Stimulated activated CD8-positive, alpha-beta memory T cell treated with anti-CD3 and anti-CD28 coated beads, Interleukin-12 subunit alpha, Interleukin-12 subunit beta, amount 100 ng/mL, for 4 hours (primary cell): ENCODE measurements at places on chromosomes 11 and 22.

DNA sequence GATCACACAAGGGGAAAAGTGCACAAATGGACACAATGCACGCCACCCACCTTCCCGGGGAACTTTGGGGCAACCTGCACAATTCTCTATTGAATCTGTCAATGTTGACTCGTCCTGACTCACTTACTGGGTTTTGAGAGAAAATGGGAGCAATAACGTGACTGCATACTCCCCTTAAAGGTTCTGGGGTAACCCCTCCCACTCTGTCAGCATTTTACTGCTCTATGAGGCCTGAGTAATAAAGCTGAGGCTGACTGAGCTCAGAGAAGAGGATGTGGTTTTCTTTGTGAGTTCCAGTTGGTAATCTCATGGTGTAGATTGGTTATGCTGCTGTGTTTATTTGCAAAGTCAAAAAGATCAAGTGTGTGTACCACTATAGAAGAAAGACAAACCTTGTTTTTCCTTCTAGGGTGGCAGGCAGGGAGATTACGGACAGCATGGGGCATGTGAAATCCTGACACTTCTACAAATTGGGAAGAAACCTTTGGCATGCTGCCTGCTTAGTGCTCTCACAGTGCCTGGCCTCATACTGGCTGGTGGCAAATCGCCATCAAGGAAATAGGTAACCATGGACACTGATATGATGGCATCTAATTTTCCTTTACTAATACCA is 16.1 kb upstream of the APOA1 start:
- peak; percentile 25 for DNase-seq

DNA sequence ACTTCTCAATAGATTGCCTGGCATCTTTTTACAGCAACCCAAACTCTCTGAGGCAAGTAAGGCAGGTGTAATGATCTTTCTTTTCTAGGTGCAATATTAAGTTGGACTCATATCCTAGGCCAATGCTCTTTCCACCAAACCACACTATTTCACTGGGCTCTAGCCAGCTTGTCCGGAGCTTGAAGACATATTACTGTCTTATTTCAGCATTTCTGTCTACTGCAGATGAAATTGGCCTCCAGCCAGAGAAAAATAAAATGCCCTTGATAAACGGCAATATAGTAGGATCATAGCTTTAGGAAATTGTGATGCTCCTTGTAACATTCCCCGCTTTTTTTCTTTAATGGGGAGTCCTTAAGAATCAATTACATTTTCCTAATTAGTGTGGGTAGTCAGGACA is 48.1 kb downstream of the SPON1 start:
- no peak for DNase-seq

- no peak for DNase-seq
These were observed 138.7 kb downstream of the MAML2 start for GRCh38 chr11:96204366-96204659.

DNA sequence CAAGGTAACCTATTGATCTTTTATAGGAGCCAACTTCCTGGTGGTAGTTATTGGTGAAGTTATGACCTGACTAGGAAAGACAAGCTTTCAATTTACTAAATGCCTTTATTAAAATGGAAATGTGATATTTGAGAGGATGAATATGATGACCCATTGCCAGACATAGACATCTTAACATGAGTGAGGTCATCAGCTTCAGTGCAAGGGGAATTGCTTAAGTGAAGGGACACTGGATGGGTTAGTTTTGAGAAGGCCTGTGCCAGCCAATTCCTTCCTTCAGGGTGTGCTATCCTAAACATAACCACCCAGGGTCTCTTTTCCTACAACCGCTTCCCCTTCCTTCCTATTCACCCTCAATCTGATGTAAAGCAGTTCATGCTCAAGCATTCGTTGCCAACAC is 21.5 kb downstream of the NAV2 start:
- no peak for DNase-seq

DNA sequence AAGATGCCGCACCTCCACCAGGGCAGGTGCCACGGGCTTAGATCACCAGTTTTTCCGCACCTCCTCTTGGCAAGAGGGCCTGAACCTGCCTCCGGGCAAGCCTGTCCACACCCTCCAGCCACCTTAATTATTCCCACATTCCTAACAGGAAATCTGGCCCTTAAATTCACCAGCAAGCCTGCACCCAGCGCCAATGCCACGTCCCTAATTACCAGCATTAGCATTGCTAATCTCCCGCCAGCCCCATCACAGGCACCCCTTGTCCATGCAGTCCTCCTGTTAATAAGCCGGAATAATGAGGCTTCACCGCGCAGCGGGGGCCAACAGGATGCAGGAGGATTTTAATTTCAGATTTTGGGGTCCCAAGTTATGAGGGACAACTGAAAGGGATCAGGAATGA is 69.7 kb downstream of the PHF21B start:
- no peak for DNase-seq

DNA sequence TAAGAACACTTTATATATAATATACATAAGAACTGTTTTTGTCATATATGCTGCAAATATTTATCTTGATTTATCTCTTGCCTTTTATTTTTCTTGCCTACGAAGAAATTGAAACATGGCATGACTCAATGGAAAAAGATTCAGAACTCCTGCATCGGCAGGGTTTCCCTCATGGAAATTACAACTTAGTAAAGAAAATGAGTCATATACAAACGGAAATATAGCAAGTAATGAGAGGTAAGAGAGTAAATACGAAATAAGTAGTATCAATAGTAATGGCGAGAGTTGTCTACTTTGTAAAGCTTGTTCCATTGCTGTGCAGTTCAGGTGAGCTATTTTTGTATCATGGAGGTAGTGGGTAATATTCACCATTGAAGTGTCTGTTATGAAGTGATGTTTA is 350.4 kb downstream of the DDX10 start:
- no peak for DNase-seq

DNA sequence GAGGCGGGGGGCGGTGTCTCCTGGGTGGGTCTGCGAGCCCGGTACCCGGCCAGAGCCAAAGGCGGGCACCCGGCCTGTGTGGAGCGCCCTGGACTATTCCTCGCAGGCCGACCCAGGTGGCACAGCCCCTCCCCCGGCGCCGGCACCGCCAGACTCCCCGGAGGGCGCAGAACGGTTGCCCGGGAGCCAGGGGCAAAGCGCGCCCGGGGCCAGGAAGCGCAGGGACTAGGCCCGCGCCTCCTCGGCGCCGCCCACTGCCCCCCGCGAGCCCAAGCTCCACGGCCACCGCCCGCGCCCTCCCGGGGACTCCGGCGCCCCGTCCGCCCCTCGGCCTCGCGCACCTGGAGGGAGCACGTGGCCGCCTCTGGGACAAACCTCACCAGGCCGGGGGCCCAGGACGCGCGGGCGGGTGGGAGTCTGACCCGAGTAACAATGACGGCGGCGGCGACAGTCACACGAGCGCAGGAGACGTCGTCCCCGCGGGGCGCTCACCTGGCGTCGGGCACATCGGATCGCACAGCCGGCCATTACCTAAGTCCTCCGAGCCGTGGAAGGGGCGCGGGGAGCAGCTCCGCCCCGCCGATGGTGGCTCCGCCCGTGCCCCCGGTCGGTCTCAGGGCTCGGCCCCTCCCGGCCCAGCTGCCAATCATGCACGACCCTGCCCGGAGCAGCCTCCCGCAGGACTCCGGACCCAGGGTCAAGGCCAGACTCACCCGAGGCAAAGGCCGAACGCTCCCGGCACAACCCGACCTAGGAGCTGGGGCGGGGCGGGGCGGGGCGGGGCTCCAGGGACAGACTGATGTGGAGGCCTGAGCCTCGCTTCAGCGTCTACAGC is 7.4 kb downstream of the PLXNB2 start:
- no peak for DNase-seq

- DNase-seq, result no peak
These were observed 50.3 kb downstream of the GRAMD1B start for GRCh38 chr11:123480290-123480815.

DNA sequence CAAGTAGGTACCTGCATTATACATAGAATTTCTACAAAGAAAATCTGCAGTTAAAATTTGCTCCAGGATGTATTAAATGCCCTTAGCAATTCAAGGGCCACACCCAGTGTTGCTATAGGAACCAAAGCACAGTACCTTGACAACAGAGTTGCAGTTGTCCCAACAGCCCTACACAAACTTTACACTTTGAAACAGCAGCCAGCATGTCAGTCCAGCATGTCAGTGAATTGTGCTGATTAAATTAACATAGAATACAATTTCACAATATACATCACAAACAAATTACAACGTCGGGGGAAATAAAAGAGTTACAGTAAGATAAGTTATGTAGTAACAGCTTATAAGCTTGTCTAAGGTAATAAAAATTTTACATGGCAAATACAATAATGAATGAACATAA is 389.2 kb downstream of the SOX6 start:
- DNase-seq, result no peak

DNA sequence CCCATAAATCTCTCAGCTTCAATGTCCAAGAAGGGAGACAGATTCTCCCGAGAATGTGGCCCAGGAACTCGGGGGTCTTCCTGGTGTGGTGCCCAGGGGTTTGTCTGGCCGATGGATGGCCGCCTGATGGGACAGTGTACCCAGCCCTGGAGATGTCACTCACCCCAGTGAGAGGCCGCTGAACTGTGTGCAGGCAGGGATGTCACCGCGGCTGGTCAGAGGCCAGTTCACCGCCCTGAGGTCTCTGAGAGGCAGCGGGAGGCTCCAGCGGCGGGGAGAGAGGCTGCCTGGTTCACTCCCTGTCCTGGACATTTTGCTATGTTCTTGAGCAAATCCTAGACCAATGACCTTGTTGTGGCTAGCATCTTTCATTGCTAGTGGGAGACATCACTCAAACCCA is 1349.5 kb downstream of the BRD1 start:
- no peak for DNase-seq

DNA sequence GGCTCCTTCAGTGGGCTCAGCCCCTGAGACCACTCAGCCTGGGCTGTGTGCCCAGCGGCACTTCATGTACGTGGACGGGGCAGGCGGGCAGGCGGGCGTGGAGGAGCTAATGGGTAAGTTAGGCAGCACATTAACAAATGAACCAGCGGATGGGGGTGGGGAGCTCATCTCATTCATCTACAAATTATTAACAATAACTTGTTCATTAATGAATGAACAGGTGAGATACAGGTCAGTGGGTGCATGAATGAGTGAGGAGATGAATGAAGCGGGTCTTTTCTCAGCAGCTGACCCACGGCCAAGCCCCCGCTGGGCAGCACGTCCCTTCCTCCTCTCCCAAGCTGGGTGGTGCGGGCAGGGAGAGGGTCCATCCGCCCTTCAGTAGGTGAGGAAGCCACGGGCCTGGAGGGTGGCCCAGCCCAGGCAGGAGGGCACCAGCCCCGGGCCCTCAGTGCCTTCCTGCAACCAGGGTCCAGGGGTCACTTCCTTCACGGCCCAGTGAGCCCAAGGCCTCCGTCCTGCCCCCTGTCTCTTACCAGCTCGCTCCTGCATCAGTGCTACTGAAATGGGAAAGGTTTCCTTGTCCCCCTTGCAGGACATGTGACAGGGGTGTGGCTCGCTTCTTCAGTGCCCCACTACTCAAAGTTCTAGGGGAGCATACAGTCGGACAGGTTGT is 60.5 kb upstream of the KCNQ1OT1 start:
- no peak for DNase-seq

- no peak for DNase-seq
These were observed 403.7 kb downstream of the LUZP2 start for GRCh38 chr11:24900514-24900913.

DNA sequence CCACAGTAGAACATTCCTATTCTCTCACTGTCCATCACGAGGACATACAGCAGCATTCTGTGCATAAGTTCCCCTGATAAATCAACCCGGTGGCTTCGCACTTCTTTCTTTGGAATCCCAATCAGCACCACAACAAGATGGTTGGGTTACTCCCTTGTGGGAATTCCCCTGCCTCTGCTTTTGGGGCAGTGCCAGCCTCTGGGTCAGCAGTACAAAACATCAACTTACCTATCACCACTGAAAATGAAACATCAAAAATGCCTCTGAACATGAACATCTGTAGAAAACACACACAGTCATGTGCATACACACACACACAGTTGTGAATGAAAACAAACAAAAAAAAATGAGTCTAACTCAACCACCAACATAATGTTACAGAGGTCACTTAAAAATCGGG is 79.3 kb downstream of the KCNA4 start:
- DNase-seq, result no peak

DNA sequence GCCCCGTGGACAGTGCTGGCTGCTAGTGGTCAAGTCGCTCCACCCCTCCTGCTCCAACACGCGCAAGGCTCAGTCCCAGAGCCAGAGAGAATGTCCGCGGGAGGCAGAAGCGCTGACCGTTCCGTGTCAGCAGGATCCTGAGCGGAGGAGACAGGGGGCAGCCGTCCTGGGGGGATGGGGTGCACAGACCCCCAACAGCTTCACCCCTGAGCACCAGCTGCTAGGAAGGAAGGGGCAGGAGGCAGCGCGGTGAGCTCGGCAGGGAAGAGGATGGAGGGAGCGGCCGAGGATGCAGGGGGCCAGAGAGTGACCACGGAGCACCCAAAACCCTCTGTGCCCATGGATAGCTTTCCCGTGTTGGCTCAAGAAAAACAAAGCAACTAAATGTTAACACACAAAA is 6.4 kb upstream of the TTLL8 start:
- no peak for DNase-seq
